ENCODE measurements at places on chromosomes 1 and 21. TPM values are rescaled to one million over a fixed set of nuclear protein-coding genes. Genes with fewer than 3 reads are reported as not detected.

DNA sequence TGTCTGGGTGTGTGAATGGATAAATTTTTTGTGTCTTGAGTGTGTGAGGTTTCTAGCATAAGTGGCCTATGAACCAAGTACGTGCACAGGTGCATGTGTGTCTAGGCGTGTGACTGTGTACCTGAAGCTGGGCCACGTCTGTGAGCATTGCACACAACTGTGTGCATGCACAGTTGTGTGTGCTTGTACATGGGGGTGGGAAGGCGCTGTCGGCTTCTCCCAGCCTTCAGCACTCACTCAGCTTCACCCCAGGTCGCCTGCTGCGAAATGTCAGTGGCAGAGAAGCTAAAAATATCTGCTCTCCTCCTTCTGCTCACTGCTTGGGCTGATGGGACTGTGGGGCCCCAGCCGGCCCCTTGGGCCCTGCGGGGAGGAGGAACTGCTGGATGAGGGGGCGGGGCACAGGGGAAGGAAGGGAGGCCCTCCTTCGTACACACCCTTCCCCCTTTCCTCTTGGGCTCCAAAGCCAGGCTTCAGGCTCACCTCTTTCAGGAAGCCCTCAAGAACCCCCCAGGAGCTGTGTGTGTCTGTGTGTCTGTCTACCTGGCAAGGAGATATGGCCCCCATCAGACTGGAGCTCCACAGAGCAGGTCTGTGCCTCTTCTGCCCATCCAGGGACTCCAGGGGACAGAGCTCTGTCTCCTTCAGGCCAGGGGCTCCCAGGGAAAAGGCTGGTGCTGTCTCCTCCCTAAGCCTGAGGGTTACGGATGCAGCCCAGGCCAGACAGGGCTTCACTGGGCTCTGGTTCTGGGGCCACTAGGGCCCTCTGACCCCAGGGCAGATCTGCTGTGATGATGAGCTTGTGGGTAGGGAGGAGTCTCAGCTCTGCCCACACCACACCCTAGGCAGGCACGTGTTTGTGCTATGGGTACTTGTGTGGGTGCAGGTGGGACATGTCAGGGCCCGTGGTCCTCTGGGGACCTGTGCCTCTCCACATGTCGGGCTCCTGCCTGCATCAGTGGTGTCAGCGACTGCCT is 35.6 kb upstream of the WASF2 start:
- DNase-seq: peak; percentile 91

- DNase-seq: no peak
Observed at GRCh38 chr1:25031966-25032667, 102.0 kb upstream of the RUNX3 start.

DNA sequence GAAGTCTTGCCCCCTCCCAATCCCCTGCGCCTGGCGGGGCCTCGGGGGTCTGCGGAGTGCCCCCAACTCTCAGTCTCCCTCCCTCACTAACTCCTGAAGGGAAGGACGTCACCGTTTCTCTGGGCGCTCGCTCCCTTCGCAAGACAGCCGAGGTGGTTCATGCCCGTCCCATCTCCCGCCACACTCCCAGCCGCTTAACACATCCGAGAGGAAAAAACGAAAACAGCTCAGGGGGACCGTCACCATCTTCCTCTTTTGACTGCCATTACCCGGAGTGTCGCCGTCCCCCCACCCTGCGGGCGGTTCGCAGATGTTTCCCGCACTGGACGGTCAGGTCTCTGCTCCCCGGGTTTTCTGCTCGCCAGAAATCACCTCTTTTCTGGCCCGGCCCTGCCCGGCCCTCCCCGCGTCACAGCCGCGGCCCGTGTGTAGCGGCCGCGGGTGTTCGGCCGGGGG is 532 bp downstream of the ERO1B start:
- no peak for DNase-seq

DNA sequence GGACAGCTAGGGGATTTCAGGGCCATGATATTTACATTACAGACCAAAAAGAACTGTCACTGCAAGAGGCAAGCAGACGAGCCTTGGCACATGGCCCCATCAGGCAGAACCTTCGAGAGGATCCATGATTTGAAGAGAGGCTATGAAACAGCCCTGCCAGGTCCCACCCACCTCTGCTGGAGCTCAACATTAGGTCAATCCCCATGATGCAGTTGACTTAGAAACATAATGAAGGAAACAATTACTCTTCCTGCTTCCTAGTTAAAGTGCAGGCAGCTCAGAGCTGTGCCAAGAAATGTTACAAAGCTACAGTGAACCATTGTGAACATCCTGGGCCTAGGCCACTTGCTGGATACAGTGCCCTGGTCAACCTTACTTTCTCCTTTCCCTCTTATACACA is 41.7 kb upstream of the PTCH2 start:
- no peak for DNase-seq

GRCh38 chr1:55204997-55205396 is 10.2 kb downstream of the USP24 start:
- DNase-seq: no peak

GRCh38 chr21:27190601-27191000 is 223.7 kb upstream of the ADAMTS5 start:
- peak; percentile 56 for DNase-seq

DNA sequence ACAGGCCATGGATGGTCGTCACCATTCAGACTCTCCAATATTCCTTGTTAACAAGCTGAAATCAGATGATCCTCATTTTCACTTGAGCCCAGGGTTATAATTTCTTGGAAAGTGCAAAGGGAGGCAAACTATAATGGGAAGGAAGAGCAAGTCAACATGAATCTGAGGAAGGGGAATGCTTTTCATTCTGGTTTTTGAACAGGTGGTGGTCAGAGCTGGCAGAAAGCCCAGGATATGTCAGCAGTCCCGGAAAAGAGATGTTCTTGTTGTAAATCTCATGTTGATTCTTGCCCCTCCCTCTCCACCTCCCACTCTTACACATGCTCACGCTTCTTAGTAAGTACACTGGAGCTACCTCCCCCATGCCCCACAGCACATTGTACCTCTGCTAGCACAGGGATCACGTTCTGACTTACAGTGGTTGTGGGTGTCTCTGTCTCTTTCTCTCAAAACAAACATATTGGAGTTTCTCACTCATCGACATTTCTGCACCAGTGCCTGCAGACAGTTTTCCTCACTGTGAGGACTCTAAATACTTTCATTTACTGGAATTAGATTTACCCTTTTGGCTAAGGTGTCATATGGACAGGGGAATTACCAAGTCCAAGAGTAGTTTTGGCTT is 77.6 kb downstream of the XCL2 start:
- DNase-seq: peak; percentile 83

- DNase-seq: no peak
Observed at GRCh38 chr1:107378426-107378825, 237.6 kb downstream of the NTNG1 start.

DNA sequence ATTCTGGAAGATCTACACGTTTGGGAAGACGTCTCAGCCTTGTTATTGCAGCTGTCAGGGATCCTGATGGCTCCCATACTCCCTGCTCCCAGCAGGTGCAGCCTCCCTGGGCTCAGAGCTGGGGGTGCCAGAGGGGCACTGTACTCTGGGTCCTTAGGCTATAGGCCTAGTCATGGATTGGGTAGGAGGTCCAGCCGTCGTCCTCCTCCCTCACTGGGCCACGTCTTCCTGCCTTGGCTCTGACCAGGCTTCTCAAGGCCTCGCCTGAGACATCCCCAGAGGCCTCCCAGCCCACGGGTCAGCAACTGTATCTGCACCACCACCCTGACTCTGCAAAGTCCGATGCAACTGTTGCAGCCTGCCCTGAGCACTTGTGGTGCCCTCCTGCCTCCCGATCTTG is 18.2 kb downstream of the MYOM3 start:
- DNase-seq: peak; percentile 61

DNA sequence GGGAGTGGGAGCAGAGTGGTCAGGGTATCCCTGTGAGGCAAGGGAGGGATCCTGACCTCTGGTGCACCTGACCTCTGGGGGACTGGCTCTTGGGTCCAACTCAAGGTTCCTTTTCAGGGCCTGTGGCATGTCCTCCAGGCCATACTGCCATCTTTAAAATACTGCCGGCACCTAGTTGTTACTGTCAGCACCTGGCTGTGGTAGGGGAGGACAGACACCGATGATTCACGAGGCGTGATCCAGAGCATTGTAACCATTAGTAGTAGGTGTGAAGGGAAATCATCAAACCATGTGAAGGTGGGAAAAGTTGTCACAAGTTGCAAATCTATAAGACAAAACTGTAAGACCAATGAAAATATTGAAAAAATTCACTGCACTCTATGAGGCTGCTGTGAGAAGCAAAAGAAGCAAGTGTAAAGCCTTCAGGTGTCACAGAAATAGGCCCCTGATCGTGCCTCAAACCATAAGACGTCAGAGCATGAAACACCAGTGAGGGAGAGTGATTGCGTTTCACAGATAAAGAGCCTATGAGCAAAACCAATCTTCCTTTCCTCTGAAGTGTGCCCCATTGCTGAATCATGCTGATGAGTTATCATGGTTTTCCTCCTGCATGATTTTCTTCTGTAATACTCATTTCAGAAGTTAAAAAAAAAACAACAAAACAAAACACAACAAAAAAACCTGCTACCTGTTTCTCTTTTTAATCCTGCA is 55.3 kb downstream of the CDC7 start:
- no peak for DNase-seq

- no peak for DNase-seq
Observed at GRCh38 chr1:18058206-18058921, 49.2 kb upstream of the IGSF21 start.

GRCh38 chr1:7456722-7457082 is 314.4 kb upstream of the VAMP3 start:
- no peak for DNase-seq

- no peak for DNase-seq
Observed at GRCh38 chr1:92554216-92554615, 67.5 kb upstream of the GFI1 start.

GRCh38 chr1:221376286-221376685 is 365.6 kb downstream of the DUSP10 start:
- no peak for DNase-seq

- no peak for DNase-seq
Observed at GRCh38 chr1:38474738-38475623, 384.6 kb downstream of the RRAGC start.

- no peak for DNase-seq
Observed at GRCh38 chr21:26669215-26669764, 96.2 kb upstream of the CYYR1 start.

DNA sequence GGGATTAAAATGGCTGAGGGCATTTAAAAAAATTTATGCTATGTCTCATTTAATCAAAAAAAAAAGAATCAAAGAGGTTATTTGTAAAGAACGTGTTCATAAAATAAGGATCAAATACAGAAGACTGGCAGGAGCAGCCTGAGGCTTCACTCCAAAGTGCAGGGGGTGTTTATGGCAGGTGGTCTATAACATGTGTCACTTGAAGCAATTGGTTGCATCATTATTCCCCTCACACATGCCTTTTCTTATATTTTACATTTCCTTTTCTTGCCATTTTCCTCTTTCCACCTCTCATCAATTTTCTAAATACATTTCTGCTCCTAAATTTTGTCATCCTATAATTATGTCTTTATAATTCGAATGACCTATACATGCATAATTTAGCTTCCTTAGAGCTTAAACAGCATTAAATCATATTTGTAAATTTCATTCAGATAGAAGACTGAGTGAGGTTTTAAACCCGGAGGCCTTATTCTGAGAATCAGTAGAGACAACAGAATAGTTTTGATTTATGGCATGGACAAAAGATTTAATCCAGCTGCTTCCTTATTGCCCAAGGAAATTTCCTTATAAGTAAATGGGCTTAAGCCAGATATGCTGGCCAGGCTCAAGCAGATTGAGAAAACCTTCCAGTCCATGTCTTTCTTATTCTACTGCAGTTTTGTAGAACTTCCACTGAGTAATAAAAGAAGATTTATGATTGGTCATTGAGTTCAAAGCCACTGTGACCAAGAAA is 322.8 kb downstream of the TGFB2 start:
- DNase-seq: no peak

DNA sequence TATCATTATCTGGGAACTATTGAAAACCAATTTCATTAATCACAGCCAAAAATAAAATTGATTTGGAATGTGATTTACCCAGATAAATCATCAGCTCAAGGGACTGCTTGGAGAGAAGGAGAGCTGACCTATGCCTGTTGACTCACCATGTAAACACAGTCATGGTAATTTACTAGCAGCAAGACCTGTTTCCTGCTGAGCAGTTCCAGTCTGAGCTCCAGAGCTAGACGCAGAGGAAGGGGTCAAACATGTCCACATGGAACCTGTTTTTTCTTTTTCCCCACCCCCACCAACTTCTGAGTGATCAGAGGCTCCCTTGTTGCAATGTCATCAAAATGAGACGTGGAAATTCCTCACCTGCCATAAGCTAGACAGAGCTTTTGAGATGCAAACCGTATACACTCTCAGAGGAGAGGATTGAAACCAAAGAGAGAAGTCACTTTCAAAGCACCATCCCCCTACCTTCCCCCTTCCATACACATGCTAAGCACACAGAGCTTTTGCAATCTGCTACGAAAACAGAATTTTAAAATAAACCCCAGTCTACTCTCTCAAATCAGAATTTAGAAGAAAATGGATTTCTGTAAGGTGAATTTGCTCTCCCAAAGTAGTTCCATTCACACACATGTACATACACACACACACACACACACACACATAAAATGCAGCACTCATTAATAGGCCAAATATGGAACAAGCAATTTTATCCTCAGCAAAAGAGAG is 55.9 kb upstream of the PTGFRN start:
- DNase-seq: peak; percentile 33

GRCh38 chr1:220877377-220878095 is 1.7 kb upstream of the HLX start:
- DNase-seq: no peak

GRCh38 chr1:201946224-201946908 is at the start of gene LMOD1:
TSS of gene LMOD1 (minus strand) at chr1:201946548. CDS start at chr1:201946340, 208 bp downstream.
- DNase-seq: peak; percentile 89

DNA sequence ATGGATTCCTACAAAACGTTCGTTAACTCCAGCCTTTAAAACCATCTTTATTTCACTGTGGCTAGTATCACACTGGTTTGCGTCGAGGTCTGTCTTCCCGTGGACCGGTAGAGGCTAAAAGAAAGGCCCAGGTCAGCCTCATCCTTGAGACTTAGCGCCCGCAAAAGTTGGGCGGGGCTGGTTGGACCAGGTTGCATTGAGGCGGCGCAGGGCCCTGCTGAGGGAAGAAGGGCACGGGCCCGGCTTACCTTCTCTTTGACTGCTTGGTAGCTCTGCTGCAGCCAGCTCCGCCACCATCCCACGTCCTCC is 455 bp downstream of the BSDC1 start:
- no peak for DNase-seq

- DNase-seq: peak; percentile 30
Observed at GRCh38 chr1:6157528-6158174, 22.5 kb downstream of the CHD5 start.

GRCh38 chr1:235027862-235028250 is 100.8 kb downstream of the TOMM20 start:
- no peak for DNase-seq

- no peak for DNase-seq
Observed at GRCh38 chr1:236185687-236186086, 43.3 kb downstream of the GPR137B start.

- no peak for DNase-seq
Observed at GRCh38 chr1:118339400-118340124, 154.5 kb upstream of the SPAG17 start.

The LRRC53 gene
- 0.11 TPM for total RNA-seq

The ARTN gene
- total RNA-seq: 6.9 TPM

The KRTAP21-2 gene
- total RNA-seq: not detected

The ZMYND12 gene
- total RNA-seq: not detected

The TMEM54 gene
- total RNA-seq: 28.3 TPM

The TSTD1 gene
- 73.4 TPM for total RNA-seq

The OR14K1 gene
- total RNA-seq: not detected

The OPRD1 gene
- total RNA-seq: not detected

The KDM1A gene
- 67.3 TPM for total RNA-seq

Measured in myocyte (in vitro differentiated cells).